ENCODE measurements at places on chromosomes 2 and 18.
A peak's percentile ranks its signal among the peaks of the same experiment; 100 is the strongest.

- no peak for DNase-seq
Observed at GRCh38 chr2:235966932-235967757, 201.0 kb downstream of the GBX2 start.

- DNase-seq, result no peak
Observed at GRCh38 chr2:187397886-187398285, 50.2 kb downstream of the CALCRL start.

- DNase-seq, result no peak
Observed at GRCh38 chr2:42029639-42030199, 18.1 kb upstream of the PKDCC start.

GRCh38 chr18:61714421-61714820 is 178.4 kb downstream of the RNF152 start:
- no peak for DNase-seq

DNA sequence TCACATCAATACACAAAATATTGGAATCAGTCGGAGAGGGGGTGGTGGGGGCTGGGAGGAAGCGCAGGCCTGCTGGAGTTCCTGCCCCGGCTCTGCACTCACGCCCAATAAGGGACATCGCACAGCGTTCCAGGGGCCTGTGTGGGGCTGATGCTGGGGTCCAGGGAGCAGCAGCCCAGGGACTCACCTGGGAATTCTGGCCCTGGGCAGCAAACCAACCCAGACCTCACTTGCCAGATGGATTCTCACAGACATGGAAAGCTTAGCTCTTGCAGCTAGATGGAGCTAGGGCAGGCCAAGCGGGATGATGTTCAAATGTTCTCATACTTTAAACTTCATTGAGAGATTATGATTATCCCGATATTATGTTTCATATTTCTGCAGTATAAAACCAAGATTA is 266.6 kb upstream of the TANK start:
- no peak for DNase-seq

GRCh38 chr2:142681952-142682351 is 195.5 kb upstream of the KYNU start:
- DNase-seq, result no peak

DNA sequence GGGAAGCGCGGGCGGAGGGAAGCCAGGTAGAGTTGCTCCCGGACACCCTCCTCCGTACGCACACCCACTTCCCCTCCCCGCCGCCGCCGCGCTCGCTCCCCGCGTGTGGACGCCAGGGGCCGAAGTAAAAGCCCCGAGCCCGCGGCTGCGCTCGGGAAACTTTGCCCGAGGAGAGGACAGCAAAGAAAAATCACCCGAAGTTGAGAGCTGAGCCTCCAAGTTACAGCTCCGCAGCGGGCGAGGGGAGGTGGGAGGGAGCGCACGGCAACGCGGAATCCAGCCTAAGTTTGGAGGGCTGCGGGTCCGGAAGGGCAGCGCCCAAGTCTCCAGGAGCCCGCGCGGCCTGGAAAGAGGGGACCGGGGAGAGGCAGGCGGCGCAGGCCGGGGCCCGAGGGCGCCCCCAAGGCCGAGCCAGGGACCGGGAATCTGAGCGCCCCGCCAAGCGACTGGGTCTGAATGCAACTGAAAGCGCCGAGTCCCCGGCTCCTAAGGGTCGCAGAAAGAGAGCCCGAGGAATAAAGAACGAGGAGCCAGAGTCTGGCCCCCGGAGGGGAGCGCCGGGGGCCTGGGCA is 706 bp upstream of the BCL11A start:
- DNase-seq, result no peak

DNA sequence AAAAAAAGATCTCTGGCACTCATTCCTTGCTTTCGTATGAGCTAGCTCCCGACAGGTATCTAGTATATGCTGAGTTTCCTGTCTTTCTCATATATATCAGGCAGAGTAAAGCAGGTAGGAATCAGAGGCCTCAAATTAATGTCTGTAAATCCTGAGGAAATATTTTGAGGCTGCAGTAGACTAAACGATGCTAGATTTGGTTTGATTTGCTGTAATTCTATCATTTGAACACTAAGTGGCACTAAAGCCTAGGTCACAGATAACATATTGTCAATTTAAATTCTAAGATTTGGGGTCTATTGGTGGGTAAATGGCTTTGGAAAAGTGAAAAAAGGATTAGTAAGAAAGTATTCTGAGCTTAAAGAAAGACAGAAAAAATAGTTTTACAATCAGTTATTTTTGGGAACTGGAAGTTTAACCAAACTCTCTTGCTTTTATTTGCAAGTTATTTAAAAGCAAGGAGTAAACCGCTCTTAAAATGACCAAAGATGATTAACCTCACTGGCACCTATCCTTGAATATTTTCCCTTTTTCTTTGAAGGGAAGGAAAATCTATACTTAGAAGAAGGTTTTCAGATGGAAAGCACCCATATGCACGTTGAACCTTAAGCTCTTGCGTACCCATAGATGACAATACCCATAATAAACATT is 37.6 kb upstream of the SLC4A10 start:
- no peak for DNase-seq

DNA sequence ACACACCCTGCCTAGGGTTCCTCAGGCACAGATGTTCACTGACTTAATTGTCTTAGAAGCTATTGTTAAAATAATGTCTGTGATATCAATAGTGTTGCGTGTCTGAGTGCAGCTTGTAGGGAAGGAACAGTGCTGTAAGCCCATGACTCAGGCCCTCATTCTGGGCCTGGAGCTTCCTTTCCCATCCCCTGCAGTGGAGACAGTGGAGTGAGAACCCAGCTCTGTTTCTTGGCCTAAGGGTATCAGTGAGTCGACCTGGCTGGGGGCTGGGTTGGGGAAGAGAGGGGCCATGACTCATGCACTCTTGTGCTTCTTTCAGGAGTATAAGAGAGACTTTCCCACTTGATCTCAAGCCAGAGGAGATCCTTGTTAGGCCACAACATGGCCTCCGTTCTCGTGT is 106.8 kb downstream of the HRH4 start:
- DNase-seq, result no peak

GRCh38 chr2:9914384-9915065 is 37.0 kb upstream of the GRHL1 start:
- no peak for DNase-seq

DNA sequence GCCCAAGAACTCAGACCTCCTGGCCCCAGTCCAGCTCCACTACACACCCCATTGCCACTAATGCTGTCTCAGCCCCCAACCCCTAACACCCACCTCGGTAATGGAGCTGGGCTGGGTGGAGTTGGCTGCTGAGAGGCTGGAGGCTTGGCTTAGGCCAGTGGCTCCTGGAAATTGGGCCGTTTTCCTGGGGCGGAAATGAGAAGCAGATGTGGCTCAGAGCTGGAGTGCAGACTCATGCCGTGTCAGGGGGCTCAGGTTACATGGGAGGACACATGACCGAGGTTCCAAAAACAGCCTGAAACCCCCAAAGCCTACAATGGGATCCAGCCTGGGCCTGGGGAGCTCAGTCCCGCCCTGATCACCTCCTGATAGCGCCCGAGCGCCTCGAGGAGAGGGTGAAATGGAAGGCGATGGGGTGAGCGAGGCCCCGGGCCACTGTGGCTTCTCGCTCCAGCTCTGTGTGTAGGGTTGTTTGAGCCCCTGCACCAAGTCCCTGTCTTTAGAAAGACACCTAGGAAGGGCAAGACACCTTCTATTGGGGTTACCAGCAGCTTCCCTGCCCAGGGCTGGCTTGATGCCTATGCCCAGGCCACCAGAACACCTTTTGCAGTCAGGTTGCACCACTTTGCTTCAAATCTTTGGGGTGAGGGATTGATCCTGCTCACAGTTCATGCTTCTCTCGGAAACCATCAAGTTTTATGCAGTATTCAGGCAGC is 175.7 kb upstream of the HAAO start:
- no peak for DNase-seq

- DNase-seq, result peak; percentile 14
Observed at GRCh38 chr2:158745067-158745865, 49.9 kb upstream of the DAPL1 start.

DNA sequence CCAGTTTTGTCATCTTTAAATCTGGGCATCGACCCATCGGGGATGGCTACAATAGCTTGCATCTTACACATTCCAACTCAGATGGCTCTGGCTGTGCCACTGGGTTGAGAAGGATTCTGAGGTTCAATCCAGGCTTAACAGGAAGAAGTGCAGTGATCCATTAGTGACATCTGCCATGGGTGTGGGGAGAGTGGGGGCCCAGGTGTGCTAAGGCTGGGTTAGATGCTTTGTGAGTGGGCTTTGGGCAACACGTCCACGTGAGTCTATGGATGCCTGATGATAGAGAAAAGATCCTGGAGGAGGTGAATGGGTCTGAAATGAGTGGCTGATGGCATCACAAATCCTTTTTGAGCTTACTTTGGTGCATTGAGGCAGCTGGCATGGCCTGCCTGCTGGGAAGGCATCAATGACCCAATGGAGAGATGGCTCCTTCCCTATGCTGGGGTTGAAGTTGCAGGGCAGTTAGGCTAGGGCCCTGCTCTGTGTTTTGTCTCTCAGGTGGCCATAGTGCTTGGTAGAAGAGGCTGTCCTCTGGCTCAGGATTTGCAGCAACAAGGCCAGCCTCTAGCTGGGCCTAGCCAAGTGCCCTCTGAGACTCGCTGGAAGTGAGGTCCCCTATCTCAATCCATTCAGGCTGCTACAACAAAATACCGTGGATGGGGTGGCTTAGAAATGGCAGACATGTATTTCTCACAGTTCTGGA is 56.7 kb downstream of the HS1BP3 start:
- DNase-seq, result no peak

DNA sequence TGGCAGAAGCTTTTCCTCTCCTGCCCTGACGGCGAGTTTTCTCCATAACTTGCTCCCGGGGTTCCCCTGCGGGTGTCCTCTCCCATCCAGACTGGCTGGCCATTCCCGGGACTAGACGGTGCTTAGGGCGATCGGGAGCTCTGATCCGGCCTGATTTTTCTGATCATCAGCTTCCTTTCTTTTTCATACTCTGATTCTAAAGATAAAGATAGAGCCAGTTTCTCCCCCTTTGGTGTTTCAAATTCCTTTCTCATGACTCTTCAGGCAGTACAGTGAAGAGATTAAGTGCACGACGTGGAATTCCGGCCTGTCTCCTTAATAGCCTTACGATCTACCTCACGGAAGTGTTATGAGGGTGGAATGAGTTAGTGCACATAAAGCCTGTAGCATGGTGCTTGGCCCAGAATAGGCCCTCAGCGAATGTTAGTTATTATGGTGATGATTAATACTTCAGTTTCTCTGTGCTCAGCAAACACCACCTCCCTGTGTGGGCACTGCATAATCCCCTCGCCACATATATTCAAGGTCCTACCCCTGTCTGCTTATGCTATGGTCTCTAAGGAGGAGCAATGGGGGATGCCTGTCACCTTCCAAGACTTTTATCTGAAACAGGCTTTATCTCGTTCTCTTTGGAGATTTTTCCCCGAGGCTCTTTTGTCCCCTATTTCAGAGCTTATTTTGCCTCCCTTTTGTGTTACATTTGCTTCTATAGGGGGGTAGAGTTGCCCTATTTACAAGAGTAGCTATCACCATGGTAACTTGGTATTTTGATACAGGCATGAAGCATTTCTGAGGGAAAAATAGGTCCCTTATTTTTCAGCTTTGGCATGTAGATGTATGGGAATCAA is 254.8 kb downstream of the CDH2 start:
- no peak for DNase-seq

DNA sequence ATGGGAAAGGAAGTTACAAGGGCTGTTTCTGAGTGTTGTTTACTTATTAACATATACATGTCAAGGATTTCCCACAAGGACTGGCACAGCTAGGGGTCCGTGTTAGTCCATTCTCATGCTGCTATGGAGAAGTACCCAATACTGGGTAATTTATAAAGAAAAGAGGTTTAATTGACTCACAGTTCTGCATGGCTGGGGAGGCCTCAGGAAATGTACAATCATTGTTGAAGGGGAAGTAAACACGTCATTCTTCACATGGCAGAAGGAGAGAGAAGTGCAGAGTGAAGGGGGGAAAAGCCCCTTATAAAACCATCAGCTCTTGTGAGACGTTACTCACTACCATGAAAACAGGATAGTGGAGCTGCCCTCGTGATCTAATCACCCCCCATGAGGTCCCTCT is 128.9 kb upstream of the CELF4 start:
- DNase-seq, result no peak

GRCh38 chr2:215414674-215415073 is 21.2 kb downstream of the FN1 start:
- DNase-seq, result no peak

DNA sequence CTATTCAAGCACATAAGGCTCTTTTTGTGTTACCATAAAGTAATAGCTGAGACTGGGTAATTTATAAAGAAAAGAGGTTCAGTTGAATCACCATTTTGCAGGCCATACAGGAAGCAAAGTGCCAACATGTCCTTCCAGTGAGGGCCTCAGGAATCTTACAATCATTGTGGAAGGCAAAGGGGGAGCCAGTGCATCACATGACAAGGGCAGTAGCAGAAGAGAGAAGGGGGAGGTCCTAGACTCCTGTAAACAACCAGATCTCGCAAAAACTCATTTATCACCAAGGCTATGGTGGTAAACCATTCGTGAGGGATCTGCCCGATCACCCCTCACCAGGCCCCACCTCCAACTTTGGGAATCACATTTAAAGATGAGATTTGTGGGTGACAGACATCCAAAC is 16.7 kb downstream of the DSG4 start:
- no peak for DNase-seq

- no peak for DNase-seq
Observed at GRCh38 chr2:183495079-183495478, 370.8 kb downstream of the NUP35 start.

DNA sequence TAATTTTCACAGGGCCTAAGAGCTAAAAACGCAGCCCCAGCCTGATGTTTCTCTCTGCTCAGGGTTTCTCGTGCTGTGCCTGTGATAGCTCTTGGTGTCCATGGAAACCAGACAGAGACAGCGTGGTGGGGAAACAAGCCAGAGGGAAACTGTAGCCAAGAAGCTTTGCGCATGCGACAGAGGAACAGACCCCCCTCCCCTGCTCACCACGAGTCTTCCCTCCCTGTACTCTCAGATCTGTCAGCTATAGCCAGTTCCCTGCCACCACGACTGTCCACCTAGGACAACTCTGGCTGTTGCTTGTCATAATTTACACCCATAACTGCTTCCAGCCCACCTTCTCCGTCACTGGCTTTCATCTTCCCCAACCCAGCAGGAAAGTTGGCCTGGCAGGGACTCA is 13.2 kb upstream of the DNAJC27 start:
- DNase-seq, result no peak

DNA sequence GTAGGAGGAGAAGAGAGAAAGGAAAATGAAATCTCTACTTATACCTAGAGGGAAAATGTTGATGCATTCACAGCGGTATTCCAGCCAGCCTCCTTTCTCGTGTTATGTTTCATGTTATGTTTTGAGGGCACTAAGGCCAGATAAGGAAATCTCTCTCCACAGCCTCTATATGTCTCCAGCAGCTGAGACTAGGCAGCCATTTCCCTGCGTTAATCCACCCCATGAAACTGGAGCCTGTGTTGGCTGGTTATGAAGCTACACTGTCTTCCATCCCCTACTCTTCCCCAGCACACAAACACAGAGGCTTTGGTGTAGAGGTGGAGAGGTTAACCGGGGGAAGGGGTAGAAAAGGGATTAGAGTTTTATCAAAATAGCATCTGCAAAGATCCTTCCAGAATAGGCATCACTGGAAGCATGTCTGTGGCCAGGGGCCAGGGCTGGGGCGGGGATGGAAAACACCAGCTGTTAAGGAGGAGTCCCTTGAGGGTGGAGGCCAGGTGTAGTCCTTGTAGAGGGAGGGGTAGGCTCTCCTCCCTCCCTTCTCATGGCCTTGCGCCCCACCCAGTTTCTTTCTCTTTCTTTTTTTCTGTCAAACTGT is 100.9 kb upstream of the TNP1 start:
- no peak for DNase-seq
